Activated T-cell treated with anti-CD3 and anti-CD28 coated beads, Interleukin-2, amount 50 U/mL, for 24 hours (primary cell): ENCODE measurements at places on chromosomes 2 and 18.

DNA sequence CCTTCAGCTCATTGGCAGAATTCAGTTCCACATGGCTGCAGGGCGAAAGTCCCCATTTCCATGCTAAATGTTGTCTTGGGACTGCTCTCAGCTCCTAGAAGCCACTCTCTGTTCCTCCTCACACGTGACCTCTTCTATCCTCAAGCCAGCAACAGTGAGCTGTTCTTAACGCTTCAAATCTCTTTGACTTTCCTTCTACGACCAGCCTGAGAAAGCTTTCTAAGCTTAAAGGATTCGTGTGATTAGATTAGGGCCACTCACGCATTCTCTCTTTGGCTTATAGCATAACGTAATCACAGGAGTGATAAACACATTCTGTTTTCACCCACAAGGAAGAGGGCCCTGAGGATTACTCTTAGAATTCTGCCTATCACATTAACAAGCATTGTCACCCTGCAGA lies 29.8 kb upstream of the LAMA1 start:
- no peak for DNase-seq

GRCh38 chr2:121044412-121044811 lies 240.6 kb downstream of the TFCP2L1 start:
- no peak for DNase-seq

DNA sequence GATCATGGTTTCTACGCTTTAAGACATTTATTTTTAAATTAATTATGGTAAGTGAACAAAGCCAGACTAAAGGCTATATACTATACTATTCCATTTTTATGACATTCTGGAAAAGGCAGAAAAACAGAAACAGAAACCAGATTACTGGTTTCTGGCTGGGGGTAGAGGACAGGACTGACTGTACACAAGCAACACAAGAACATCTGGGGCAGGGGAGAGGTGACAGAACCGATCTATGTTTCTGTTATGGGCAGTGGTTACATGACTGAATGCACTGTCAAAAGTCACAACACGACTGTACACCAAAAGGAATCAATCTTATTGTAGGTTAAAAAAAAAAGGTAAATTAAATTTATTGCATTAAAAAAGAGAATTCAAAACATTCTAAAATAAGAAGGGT lies 64.7 kb downstream of the PTPN2 start:
- no peak for DNase-seq

DNA sequence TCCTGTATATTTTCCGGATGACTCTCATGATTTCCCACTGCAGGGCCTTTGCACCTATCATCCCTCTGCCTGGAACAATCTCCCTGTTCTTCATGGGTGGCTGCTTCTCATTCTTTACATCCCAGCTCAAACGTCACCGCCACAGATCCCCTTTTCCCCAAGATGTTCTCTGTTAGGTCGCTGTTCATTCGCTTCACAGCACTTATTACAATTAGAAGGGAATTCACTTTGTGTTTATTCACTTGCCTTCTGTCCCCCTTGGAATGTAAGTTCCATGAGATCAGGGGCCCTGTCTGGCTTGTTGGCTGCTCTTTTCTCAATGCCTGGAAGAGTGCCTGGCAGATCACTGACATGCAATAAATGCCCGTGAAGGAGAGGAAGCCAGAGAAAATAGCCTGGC lies 106.7 kb downstream of the FOXI3 start:
- no peak for DNase-seq

DNA sequence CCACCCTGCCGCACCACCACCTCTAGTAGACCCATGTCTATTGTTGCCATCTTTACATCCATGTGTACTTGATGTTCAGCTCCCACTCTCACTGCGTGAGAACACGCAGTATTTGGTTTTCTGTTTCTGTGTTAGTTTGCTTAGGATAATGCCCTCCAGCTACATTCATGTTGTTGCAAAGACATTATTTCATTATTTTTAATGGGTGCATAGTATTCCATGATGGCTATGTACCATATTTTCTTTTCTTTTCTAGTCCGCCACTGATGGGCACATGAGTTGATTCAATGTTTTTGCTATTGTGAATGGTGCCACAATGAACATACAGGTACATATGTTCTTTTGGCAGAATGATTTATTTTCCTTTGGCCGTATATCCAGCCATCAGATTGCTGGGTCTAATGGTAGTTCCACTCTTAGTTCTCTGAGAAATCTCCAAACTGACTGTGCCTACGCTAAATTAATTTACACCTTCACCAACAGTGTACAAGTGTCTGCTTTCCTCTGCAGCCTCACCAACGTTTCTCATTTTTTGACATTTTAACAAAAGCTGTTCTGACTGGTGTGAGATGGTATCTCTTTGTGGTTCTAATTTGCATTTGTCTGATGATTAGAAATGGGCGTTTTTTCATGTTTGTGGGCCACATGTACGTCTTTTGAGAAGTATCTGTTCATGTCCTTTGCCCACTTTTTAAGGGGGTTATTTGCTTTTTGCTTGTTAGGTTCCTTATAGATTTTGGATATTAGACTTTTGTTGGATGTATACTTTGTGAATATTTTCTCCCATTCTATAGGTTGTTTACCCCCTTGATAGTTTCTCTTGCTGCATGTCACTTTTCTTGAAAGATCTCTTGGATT lies 10.5 kb upstream of the ZNF513 start:
- DNase-seq = no peak

DNA sequence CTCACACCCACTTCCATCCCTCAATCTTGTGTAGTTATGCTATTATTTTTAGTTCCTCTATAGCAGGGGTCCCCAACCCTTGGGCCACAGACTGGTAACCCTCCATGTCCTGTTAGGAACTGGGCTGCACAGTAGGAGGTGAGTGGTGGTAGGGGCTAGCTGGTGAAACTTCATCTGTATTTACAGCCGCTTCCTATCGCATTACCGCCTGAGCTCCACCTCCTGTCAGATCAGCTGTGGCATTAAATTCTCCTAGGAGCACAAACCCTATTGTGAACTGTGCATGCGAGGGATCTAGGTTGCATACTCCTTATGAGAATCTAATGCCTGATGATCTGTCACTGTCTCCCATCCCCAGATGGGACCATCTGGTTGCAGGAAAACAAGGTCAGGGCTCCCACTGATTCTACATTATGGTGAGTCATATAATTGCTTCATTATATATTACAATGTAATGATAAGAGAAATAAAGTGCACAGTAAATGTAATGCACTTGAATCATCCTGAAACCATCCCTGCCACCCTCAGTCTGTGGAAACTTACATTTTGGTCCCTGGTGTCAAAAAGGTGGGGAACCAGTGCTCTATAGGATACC lies 1.6 kb upstream of the RAB11FIP5 start:
- no peak for DNase-seq

DNA sequence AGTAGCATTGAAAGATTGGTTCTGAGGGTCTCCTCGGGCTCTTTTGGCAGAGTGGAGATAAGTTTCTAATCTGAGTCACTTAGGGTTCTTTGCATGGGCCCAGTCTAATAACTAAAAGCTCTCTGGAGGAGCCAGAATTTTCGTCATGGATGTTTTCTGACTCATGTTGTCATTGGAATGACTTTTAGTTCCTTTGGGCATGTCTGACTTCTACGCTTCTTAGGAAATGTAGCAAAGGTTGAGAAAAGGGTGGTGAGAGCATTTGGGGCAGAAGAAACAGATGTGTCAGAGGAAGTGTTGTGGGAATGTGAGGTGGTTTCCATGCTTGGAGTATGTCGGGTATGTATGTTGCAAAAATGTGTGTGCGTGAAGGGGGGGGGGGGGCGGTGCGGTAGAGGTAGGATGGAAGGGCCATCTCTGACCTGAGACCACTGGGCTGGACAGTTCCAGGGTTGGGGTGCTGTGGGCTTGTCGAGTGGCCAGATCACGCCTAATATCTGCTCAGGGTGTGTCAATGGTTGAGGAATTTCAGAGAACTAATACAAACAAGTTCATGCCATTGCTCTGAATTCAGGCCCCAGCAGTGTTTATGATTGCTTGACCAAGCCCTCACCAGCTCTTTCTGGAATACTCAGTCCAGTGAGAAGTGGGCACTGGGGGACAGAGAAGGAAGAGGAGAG lies 26.9 kb downstream of the KLHL29 start:
- DNase-seq = no peak

DNA sequence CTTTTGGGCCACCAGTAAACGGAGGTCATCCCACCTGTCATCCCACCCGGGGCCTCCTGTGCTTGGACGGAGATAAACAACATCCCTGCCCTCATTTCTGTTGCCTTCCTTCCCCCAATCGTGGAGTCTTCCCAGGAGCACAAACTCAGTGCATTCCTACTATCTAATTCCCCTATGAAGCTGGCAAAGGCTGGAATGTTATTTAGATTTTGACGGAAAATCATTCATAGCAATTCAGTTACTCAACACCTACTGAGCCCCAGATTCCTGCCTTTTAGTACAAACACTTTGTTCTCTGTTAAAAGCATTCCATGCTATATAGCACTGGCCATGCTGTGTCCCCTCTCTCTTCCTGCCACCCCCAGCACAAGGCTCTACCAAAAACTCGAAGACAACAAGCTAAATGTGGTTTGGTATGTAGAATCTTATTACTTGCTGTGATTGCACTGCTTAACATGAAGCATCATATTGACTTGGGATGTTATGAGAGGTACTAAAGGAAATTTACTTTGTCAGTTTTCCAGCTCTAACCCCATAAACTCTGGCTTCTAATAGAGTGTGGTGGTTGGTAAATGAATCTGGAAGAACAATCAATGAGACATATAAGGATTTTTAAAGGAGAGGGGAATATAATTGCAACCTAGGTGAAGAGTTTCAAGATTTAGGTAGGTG lies 32.3 kb upstream of the IMPA2 start:
- no peak for DNase-seq

DNA sequence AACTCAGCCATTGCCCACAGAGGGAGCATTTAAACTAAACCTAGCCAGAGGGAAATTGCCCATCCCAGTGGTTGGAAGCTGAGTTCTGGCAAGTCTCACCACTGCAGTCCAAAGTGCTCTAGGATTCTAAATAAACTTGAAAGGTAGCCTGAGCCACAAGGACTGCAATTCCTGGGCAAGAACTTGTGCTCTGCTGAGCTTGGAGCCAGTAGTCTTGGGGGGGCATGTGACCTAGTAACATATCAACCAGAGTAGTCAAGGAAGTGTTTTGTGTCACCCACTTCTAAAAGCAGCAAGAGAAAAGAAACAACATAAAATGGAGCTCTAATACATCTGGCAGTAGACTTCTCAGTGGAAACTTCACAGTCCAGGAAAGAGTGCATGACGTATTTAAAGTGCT lies 167.0 kb downstream of the PTH2R start:
- DNase-seq = no peak

- no peak for DNase-seq
These were observed 258.0 kb downstream of the CNTNAP5 start for GRCh38 chr2:124283096-124283495.

DNA sequence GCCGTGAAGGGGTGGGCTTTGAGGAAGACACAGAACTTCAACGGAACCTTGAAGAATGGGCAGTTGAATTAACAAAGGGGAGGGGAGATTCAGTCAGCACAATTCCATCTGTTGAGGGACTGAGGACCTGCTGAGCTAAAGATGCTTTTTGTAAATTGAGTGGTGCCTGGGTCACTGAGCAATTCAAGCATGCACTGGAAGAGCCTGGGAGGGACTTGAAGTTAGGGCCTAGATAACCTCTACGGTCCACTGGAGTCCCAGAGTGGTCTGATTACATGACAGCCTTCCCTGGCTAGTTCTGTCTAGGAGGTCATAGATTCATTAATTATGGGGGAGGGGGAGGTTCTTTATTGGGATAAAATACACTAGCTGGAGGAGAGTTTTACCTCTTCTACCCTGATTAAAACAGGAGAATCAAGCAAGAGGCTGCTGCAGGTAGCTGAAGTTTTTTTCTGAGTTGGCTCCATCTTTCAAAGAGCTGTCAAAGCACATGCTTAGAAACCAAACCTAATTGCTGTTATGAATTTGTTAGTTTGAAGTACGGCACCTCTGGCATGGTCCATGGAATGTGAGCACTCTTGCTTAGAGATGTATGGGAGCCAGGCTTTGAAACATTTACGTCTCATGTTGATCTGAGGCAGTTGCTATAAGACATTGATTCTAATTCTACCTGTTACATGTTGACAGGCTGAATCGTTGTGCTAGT lies 290.2 kb downstream of the PRKCE start:
- DNase-seq = no peak

GRCh38 chr18:70195014-70195614 lies 10.4 kb downstream of the RTTN start:
- no peak for DNase-seq

DNA sequence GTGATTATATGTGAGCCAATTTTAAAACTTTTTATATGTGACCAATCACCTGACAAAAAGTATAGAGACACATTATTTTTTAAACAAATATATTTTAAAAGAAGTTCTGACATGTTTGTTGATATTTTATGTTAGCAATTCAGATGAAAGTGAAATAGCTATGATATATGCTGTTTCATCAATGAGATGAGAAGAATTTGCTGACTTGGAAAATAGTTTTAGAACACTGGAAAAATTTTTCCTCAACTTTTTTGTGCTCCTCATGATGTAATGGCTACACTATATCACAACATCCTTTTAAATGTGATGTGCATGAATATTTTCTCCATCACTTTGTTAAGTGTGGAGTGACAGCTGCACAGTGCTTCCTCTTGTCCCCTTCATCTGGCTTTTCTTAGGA lies 434.0 kb downstream of the PLCL1 start:
- no peak for DNase-seq

DNA sequence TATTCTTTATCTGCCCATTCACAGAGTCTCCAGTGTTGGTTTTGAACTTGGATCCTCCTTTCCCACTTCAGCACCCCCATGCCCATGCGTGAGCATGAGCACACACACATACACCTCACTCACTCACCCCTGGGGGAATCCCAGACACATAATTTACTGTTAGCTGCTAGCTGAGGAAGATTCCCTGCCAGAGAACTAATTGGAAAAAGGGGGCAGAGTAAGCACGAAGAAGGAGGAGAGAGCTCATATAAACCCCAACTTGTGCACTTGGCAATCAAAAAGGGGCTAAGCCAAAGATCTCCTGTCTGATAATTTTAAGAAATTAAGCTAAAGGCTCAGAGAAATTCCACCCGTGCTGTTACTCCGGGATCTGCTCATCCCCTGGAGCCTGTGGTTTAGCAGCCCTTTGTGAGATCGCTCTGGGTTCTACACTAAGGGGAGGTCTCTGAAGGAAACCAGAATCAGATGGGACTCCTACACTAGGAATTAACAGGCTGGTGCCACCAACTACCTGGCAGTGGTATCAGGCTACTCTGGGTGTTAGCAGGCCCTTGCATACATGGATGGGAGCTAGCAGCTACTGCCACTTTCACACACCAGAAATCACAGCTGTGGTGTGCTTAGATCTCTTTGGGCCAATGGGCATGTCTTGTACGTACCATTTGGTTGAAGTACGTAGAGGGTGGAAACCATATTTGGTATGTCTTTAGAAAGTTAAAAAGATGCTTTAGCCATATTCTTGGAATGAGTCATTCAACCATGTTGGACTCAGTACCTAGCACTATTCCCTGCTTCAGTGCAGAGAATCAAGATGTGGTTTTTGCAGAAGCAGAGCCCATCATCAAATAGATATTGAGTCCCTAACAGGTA lies 95.6 kb upstream of the SLC14A2 start:
- no peak for DNase-seq
